ENCODE measurements at places on chromosomes 2 and 18. TPM values are rescaled to one million over a fixed set of nuclear protein-coding genes. Genes with fewer than 3 reads are reported as not detected.

GRCh38 chr2:174682007-174682577 is 82.2 kb downstream of the CHRNA1 start:
- peaks cover 56% of the 10 kb centered on the region for H3K4me1 ChIP-seq
- peak overlapping the region; percentile 74 for H3K4me3 ChIP-seq
- H3K27ac ChIP-seq = peak overlapping the region; percentile 62
- DNase-seq = peak; percentile 30

GRCh38 chr2:151905963-151906632 is 77.9 kb upstream of the ARL5A start:
- H3K27ac ChIP-seq = no peak overlapping the region
- DNase-seq = no peak
- H3K36me3 ChIP-seq = no peaks in the 10 kb centered on the region
- H3K4me3 ChIP-seq = no peak overlapping the region
- H3K4me1 ChIP-seq = no peaks in the 10 kb centered on the region
- H3K27me3 ChIP-seq = peaks cover 9% of the 10 kb centered on the region

- DNase-seq = no peak
- H3K4me1 ChIP-seq = peaks cover 4% of the 10 kb centered on the region
- H3K27ac ChIP-seq = no peak overlapping the region
- peaks cover 22% of the 10 kb centered on the region for H3K27me3 ChIP-seq
- H3K4me3 ChIP-seq = peak overlapping the region; percentile 36
- H3K36me3 ChIP-seq = no peaks in the 10 kb centered on the region
Measured at GRCh38 chr2:45643095-45643494, 8.4 kb upstream of the PRKCE start.

ARHGAP15 gene
- total RNA-seq = 90.1 TPM

ZBTB7C gene
- total RNA-seq = not detected

WDR43 gene
- total RNA-seq = 76.5 TPM

SLC8A1 gene
- total RNA-seq = 0.99 TPM

- H3K4me3 ChIP-seq = no peak overlapping the region
- no peak overlapping the region for H3K27ac ChIP-seq
- DNase-seq = no peak
- no peaks in the 10 kb centered on the region for H3K36me3 ChIP-seq
- no peaks in the 10 kb centered on the region for H3K4me1 ChIP-seq
Measured at GRCh38 chr2:11505652-11506610, 27.9 kb upstream of the GREB1 start.

GRCh38 chr2:190417045-190417842 is 9.1 kb downstream of the MFSD6 start:
- H3K27me3 ChIP-seq = no peaks in the 10 kb centered on the region
- H3K36me3 ChIP-seq = peaks cover 5% of the 10 kb centered on the region
- H3K27ac ChIP-seq = no peak overlapping the region
- H3K4me1 ChIP-seq = peaks cover 67% of the 10 kb centered on the region
- no peak overlapping the region for H3K4me3 ChIP-seq
- no peak for DNase-seq

- no peak overlapping the region for H3K27ac ChIP-seq
- H3K36me3 ChIP-seq = peaks cover 21% of the 10 kb centered on the region
- DNase-seq = no peak
- H3K4me1 ChIP-seq = peaks cover 18% of the 10 kb centered on the region
- no peak overlapping the region for H3K4me3 ChIP-seq
Measured at GRCh38 chr2:43420389-43420801, 175.4 kb downstream of the THADA start.

DNA sequence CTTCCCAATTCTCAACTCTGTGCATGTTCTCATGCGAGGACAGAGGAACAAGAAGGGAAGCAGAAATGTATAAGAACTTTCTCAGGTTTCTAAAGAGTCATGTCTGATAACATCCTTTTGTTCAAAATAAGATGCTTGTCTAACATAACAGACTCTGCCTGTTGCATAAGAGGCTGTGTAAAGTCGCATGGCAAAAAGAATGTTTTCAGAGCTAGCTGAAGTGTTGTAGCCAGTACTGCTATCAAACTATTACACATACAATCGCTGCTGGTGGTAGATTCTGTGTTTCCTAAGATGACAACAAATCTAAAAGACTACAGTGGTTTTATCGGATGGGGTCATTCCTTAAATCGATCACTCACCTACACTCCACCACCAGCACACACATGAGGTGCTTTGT is 487.5 kb downstream of the IRS1 start:
- DNase-seq = no peak
- no peaks in the 10 kb centered on the region for H3K4me1 ChIP-seq
- no peaks in the 10 kb centered on the region for H3K36me3 ChIP-seq

DNA sequence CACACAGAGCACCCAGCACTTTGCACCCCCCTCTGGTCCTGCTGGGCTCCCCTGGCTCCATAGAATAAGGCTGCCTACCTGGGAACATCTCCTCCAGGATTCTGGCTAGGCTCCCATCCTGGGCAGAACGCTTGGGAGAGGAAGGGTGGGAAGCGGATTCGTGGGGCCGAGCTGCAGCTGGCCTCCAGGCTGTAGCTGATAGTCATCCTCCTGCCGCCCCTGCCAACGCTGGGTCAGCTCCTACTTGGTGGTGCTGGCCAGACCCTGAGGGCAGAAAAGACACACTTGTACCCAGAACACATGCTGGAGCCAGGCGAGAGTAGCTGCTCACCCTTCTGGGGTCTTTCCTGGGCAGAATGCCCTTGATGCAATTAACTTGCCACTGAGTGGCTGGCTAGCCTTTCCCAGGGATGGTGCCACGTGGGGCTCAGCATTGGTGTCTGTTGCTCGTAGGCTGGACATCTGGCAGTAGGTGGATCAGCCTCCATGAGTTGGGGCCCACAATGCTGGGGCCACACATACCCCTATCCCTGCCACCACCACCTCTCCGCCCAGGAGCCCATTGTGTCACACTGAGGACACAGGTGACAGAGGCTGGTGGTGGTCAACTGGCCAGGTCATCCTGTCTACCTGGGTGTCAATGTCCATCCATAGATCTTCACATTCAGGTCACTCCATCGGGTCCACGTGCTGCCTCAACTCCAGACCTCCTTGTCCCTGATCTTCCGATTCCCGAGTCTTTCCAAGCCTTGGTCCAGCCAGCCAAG is 112.8 kb downstream of the NDUFA10 start:
- no peak overlapping the region for H3K4me3 ChIP-seq
- H3K36me3 ChIP-seq = no peaks in the 10 kb centered on the region
- no peak overlapping the region for H3K27ac ChIP-seq
- DNase-seq = no peak

SP140 gene
- 98.8 TPM for total RNA-seq

GRCh38 chr18:75818383-75818782 is 390.9 kb upstream of the SMIM21 start:
- H3K36me3 ChIP-seq = no peaks in the 10 kb centered on the region
- H3K4me3 ChIP-seq = no peak overlapping the region

DNA sequence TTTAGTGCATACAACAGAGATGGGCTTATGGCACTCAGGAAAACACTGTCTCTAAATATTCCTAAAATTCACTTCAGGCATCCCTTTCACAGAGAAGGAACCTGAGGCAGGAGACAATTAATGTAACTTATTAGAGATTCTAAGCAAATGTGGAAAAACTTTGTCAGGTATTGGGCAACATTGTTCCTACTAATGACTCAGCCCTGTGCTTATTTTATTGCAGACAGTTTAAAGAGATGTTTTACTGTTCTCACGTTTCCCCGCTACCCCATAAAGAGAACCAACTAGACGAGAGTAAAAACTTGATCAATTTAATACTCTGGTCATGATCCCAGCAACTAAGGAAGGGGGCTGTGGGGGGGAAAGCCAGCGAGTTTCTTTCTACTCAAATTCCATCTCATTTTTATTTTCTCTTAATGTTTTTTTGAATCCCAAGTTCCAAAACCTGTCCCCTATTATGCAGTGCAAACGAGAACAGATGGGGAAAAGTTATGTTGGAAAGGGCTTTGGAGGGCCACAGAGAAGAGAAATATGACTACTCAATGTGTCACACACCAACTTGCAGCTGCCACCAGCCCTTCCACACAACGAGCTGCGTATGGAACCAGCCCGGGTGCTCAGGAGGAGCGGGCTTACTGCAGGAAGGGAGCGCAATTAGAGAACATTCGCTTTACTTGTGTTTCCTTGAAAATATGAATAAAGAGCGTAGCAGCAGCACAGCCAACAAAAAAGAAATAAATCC is 18.7 kb upstream of the ACVR1 start:
- H3K27me3 ChIP-seq = no peaks in the 10 kb centered on the region
- no peaks in the 10 kb centered on the region for H3K36me3 ChIP-seq
- peak overlapping the region; percentile 70 for H3K27ac ChIP-seq
- no peak overlapping the region for H3K4me3 ChIP-seq
- no peak for DNase-seq

ELOA2 gene
- not detected for total RNA-seq

- peaks cover 11% of the 10 kb centered on the region for H3K4me1 ChIP-seq
- H3K27me3 ChIP-seq = no peaks in the 10 kb centered on the region
- H3K4me3 ChIP-seq = no peak overlapping the region
Measured at GRCh38 chr2:61543062-61543461, 4.9 kb upstream of the XPO1 start.

DNA sequence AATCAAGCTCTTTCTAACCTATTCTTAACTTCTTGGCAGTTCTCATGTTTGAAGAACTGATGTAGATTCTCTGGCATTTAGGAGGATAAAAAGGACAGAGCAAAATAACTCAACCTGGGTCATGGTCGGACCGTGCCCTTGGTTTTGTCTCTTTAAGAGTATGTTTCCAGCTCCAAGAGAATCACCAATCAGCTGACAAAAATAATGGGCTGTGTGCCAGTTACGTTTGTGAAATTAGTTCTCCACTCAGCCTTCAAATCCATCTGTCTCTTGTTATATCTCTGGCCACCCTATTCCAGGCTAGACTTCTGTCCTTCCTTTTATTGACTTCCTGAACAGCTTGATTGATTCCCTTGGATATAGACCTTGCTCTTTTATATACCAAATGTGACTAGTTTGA is 225.7 kb downstream of the EPHA4 start:
- DNase-seq = no peak
- no peak overlapping the region for H3K4me3 ChIP-seq
- no peaks in the 10 kb centered on the region for H3K36me3 ChIP-seq
- H3K27ac ChIP-seq = no peak overlapping the region
- no peaks in the 10 kb centered on the region for H3K4me1 ChIP-seq

DNA sequence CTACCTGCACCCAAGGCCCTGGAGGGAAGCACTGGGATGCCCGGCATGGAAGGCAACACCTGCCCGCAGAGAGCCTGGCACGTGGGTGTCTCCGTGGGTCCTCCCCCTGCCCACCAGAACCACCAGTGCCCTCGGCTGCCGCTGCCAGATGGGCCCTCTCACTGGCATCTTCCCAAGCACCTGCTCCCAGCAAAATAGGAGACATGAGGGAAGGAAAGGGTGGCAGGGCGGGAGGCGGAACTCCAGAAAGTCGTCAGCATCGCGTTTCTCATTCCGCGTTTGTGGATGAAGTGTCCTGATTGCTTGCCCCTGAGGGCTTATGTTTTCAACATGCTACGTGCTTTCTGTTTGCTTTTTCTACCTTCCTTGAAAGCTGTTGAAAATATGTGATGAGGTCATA is 8.8 kb upstream of the SNTG2 start:
- no peak for DNase-seq
- peaks cover 7% of the 10 kb centered on the region for H3K27me3 ChIP-seq
- peaks cover 2% of the 10 kb centered on the region for H3K36me3 ChIP-seq
- H3K4me1 ChIP-seq = peaks cover 17% of the 10 kb centered on the region

- no peak overlapping the region for H3K4me3 ChIP-seq
- no peaks in the 10 kb centered on the region for H3K36me3 ChIP-seq
- H3K4me1 ChIP-seq = no peaks in the 10 kb centered on the region
- H3K27me3 ChIP-seq = no peaks in the 10 kb centered on the region
Measured at GRCh38 chr2:49162151-49162550, 7.8 kb upstream of the FSHR start.

DNA sequence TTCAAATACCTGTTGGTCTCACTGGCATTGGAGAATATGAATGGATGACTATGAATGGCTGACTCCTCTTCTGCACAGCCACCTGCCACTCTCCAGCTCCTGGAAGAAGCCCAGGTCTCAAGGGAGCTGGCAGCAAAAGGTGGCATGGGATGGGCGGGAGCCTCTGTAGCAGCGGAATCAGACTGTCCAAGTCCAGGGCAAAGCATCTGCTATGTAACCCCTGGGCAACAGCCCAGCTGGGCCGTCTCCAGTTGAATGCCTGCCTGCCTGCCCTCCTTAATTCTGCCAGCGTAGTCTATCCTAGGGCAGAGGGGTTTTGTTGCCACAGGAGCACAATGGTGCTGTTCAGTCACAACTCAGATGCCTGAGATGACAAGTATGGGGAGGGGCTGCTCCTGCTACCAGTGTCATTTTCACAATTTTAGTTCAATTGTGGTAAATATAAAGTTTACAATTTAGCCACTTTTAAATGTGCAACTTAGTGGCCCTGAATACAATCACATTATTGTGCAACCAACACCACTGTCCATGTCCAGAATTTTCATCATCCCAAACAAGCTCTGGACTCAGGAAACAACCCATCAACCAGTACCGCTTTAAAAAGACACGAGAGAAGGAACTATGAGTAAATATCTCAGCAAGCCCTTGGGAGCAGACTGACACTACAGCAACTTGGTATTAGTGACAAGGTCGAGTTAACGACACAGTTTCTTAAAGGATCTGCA is 115.2 kb downstream of the MYO5B start:
- H3K4me1 ChIP-seq = peaks cover 4% of the 10 kb centered on the region
- H3K4me3 ChIP-seq = no peak overlapping the region
- H3K36me3 ChIP-seq = no peaks in the 10 kb centered on the region

CCDC85A gene
- total RNA-seq = not detected

CPS1 gene
- total RNA-seq = 0.86 TPM

GRCh38 chr2:202542142-202542541 is 92.6 kb upstream of the FAM117B start:
- H3K4me1 ChIP-seq = peaks cover 6% of the 10 kb centered on the region
- no peak overlapping the region for H3K27ac ChIP-seq
- no peaks in the 10 kb centered on the region for H3K36me3 ChIP-seq
- H3K4me3 ChIP-seq = no peak overlapping the region

FRZB gene
- total RNA-seq = not detected

IL1RL2 gene
- total RNA-seq = 0.30 TPM

SELENOI gene
- total RNA-seq = 22.9 TPM

SCYGR4 gene
- not detected for total RNA-seq

DAW1 gene
- not detected for total RNA-seq

MRPL30 gene
- total RNA-seq = 43.3 TPM

MATN3 gene
- total RNA-seq = not detected

DNA sequence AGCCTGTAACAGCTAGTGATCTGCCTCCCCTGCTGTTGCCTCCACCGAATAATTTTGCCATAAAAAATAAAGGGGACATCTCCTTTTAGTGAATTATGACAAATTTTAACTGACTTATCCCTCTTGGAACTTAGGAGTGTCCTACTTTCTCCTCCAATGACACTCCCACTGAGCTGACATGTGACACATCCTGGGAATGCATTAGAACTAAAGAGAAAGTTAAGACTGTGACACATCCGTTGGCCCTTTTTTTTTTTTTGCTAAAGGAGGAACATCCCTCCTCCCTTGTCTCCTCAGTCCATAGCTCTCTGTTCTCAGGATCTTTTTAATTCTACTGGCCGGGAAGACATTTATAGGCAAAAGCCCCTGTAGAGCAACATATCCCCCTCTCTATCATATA is 268.2 kb downstream of the NRXN1 start:
- H3K4me1 ChIP-seq = no peaks in the 10 kb centered on the region
- no peaks in the 10 kb centered on the region for H3K36me3 ChIP-seq
- no peak for DNase-seq
- no peak overlapping the region for H3K27ac ChIP-seq
- no peaks in the 10 kb centered on the region for H3K27me3 ChIP-seq

MYO5B gene
- 0.12 TPM for total RNA-seq

C2orf69 gene
- 20.6 TPM for total RNA-seq

All from activated naive CD4-positive, alpha-beta T cell treated with anti-CD3 and anti-CD28 coated beads for 36 hours (primary cell).